Ovary (tissue), 10 donors: ENCODE measurements at places on chromosomes 1 and 21.

GRCh38 chr1:24635195-24635843 is 7.8 kb upstream of the SRRM1 start:
- no peak for DNase-seq

DNA sequence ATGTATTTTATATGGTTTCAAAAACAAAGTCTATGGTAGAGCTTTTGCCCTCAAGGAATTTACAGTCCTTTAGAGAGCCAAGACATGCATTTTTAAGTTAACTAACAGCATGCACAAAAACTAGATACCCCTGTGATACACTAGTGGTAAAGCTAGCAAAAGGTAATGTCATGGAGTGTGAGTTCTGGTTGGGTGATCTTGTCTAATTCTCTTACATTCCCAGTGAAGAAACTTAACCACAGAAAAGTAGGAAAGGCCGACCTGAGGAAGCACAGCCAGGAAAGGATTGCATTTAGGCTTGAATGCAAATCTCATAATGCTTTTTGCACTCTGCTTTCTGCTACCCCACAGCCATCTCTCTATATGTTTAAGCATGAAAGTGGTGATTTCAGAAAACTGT is 202.2 kb downstream of the ROR1 start:
- DNase-seq = no peak

GRCh38 chr1:230082211-230082610 is 15.2 kb downstream of the GALNT2 start:
- DNase-seq = no peak

GRCh38 chr1:248758352-248758751 is 2.8 kb upstream of the LYPD8 start:
- DNase-seq = no peak

DNA sequence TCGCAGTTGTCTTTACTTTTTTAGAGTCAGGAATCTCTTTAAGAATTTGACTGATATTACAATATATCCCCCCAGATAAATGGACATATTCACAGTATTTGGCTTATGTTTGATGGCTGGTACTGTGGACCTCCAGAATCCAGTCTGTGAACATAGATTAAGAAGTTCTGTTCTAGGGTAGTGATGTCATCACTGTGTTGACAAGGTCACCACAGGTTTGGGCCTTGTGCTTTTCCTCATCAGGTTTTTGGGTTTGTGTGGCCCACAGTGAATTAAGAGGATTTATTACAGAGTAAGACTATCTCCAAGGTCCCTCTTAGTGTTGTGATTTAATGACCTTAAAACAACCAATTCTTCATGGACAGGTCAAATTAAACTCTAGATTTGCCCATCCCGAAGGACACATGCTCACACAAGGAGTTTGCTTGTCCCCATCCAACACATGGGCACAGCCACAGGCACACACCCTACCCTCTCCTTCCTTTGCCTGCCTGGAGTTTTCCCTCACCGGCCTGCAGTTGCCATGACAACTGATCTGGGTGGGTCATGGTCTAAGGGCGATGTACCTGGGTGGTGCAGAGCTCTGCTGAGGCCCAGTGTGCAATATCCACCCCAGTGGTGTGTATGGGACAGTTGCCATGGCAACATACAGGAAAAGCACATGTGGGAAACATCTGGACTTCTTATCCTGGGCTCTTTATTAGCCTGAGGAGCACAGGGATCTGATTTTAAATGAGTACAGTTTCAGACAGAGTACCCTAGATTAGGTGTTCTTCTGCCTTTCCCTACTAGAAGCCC is 98.6 kb downstream of the NAV1 start:
- DNase-seq = no peak

GRCh38 chr1:107057197-107058133 is 991 bp downstream of the PRMT6 start:
- DNase-seq = peak; percentile 74

DNA sequence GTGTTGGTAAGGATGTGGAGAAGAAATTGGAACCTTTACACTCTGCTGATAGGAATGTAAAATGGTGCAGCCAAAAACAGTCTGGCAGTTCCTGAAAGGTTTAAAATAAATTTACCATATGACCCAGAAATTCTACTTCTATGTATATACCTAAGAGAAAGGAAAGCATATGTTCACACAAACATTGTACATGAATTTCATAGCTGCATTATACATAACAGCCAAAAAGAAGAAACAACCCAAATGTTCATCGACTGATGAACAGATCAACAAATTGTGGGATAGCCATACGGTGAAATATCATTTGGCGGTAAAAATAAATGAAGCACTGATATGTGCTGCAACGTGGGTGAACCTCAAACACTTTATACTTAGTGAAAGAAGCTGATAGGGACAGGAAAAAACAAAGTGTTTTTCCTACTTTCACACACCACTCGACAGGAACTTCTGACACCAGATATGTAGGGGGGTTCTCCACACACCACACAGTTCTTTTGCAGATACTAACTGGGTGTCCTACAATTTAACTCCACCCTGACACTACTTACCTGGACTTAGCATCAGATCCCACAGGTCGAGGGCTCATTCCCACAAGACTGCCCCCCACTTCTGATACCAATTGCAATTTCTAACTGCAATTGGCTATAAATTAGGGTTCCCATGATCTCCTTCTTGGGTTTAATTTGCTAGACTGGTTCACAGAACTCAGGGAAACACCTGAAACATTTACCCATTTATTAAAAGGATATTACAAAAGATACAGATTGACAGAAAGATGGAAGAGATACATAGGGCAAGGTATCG is 35.9 kb upstream of the ZNF326 start:
- DNase-seq = no peak

DNA sequence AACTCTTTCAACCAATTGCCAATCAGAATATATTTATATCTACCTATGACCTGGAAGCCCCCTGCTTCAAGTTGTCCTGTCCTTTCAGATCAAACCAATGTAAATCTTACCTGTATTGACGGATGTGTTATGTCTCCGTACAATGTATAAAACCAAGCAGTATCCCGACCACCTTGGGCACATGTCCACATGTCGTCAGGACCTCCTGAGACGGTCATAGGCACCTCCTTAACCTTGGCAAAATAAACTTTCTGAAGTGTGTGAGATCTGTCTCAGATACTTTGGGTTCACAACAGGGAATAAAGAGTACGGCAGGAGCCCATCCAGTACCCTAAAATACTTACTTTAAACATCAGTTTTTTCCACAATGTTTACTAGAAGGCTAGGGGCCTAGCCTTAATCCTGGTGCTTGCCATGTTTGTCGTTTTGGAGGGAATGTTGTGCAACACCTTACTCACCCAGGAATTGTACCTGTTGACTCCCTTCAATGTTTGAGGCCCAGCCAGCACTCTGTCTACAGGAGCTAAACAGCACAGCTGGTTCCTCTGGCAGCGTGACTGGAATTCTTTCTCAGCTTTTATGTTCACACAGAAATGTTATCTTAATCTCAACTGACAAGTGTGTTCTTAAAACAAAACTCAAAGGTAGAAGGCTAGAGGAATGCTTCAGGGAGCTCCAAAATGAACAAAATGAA is 90.8 kb upstream of the USP25 start:
- DNase-seq = peak; percentile 34
